Epithelial cell of proximal tubule (primary cell): ENCODE measurements at places on chromosomes 13 and 19. TPM values are rescaled to one million over a fixed set of nuclear protein-coding genes. Genes with fewer than 3 reads are reported as not detected.
A peak's percentile ranks its signal among the peaks of the same experiment; 100 is the strongest.

Gene PSG3
- 0.07 TPM in 1 of 2 replicates, not detected in the other for total RNA-seq

Gene IGLON5
- total RNA-seq = 0.06 TPM in 1 of 2 replicates, not detected in the other

Gene ZNF681
- total RNA-seq = 3.1 and 3.5 TPM in 2 replicates

Gene RXFP2
- not detected in 2 replicates for total RNA-seq

Gene SYCN
- not detected in 2 replicates for total RNA-seq

DNA sequence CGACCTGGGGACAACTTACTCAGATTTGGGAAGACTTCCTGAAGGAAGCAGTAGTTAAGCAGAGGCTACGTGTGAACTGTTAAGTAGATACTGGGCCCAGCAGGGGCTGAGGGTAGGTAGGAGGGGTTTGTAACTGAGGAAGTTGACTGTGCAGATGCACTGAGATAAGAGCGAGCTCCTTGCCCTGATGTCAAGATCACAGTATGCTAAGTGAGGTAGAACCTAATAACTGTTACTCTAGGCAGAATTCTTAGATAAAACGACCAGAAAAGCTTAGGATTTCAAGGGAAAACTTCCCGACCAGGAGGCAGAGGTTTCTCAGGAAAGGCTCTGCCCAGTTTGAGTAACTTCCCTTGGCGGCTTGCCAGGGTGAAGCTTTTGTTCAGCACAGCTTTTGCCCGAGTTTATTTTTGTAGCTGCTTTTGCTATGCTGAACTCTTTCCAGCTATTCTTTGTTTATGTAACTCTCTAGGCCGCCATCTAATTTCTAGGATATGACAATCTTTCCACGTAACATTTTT, 632.1 kb downstream of the DIAPH3 start:
- peak; percentile 39 for DNase-seq

DNA sequence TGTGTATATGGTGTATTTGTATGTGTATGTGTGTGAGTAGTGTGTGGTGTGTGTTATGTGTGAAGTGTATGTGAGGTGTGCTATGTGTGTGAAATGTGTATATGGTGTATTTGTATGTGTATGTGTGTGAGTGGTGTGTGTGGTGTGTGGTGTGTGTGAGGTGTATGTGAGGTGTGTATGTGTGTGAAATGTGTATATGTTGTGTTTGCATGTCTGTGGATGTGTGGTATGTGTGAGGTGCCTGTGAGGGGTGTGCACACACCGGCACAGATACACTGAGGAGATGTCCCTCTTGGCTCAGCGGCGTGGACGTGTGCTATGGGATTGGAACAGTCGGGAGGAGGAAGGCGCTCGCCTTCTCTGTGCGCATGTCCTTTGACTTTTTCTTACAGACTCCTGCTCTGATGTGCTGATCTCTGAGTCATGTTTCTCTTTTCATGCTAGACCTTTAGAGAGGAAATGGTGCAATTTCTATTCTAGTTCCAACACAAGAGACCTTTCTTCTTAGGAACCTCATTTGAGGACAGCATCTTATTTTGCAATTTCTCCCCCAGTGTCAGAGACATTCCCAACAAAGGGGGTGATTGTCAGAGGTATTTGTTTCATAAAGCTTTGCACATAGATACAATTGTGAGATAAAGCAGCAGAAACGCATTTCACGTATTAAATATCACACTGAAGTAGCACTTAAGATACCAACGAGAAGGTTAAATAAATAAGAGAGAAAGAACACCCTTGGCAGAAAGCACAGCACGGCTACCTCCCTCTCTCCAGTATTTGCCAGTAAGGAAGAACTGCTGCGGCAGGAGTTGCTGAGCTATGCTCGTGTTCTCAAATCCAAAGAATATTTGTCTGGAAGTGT, 11.3 kb upstream of the TNFRSF19 start:
- DNase-seq = no peak

- DNase-seq = no peak
Observed at GRCh38 chr13:51802631-51803418, 1.1 kb downstream of the DHRS12 start.

GRCh38 chr19:50759886-50760285, 10.4 kb upstream of the GPR32 start:
- no peak for DNase-seq

DNA sequence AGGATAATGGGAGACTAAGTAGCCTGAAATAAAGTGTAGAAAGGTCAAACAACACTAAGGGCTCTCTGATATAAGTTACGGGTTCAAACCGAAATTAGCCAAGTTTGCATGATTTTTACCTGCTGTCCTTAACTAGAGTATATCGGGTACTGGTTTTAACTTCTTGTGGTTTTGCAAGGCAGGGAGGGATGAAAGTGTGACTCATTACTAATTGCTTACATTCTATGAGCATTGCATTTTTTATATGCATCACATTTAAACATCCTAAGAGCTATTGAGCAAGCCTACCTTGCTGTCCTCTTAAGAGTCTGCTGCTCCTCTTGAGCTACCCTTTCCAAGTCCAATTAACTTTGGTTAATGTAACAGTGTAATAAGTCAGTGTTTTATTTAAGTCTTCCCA, 415.4 kb downstream of the SLITRK5 start:
- DNase-seq = no peak

DNA sequence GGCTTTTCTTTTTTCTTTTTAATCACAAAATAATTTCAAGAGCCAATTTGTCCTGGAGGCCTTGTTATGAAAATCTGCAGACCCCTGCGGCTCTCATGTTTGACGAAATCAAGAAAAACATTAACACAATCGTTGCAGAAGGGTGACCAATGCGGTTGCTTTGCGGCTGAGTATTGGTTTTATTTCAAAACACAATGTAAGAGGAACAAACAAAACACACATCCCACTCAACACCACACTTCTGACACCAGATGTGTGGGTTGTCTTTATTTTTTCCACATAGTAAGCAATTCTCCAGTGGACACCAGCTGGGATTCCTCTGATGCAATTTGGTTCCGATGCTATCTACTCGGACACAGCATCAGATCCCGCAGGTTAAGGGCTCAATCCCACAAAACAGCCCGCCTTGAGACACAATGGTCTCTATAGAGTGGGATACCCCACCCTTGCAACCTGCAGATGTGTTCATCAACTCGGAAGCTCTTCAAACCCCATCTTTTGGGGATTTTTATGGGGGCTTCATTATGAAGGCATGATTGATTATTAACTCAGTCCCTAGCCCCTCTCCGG, 21.9 kb upstream of the CCDC124 start:
- no peak for DNase-seq

- no peak for DNase-seq
Observed at GRCh38 chr13:67120872-67121531, 109.1 kb downstream of the PCDH9 start.

DNA sequence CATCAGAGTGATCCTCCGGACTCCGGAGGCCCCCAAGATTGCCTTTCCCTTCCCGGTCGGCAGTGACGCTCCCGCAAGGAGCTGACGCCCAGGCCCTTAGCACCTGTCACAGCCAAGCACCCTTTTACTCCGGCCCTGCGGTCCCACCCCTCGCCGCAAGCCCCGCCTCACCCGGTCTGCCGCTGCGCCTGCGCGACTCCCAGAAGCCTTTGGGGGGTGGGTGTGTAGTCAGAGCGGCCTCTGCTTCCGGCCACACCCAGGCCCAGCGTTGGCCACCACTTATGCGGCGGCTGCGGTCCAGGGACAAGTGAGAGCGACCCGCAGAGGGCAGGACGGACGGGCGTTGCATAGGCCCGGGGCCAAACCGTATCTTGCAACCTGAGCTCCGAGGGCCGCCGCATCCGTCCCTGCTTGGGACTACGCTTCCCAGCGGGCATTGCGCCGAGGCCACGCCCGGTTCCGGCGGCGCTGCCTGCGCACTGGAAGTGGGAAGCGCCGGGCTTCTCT, 441 bp upstream of the ZFP28 start:
- peak; percentile 48 for DNase-seq

- DNase-seq = no peak
Observed at GRCh38 chr19:58001895-58002369, 688 bp downstream of the ZNF606 start.

DNA sequence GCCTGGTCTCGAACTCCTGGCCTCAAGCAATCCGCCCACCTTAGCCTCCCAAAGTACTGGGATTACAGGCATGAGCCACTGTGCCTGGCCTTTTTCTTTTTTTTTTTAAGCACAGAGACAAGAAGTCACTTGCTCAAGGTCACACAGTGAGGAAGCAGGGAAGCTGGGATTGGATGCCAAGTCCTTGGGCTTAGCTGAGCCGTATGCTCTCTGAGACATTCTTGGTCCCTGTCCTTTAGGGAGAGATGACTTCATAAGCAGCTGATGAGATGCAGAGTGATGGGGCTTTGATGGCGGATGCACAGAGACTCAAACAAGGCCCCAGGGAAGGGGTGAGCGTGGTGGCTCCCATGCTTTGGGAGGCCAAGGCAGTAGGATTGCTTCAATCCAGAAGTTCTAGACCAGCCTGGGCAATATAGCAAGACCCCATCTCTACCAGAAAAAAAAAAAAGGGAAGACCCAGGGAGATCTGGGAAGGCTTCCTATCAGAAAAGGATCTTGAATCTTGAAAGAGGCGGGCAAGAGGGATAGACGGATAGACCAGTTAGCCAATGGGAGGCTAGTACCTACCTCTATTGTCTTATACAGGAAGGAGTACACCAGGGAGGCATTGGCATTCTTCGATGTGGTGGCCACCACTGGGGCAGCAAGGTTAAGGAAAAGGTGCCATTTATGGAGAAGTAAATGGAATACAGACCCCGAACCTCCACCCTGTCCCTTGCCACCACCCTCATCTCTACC, 3.9 kb downstream of the AP1M2 start:
- DNase-seq = no peak

DNA sequence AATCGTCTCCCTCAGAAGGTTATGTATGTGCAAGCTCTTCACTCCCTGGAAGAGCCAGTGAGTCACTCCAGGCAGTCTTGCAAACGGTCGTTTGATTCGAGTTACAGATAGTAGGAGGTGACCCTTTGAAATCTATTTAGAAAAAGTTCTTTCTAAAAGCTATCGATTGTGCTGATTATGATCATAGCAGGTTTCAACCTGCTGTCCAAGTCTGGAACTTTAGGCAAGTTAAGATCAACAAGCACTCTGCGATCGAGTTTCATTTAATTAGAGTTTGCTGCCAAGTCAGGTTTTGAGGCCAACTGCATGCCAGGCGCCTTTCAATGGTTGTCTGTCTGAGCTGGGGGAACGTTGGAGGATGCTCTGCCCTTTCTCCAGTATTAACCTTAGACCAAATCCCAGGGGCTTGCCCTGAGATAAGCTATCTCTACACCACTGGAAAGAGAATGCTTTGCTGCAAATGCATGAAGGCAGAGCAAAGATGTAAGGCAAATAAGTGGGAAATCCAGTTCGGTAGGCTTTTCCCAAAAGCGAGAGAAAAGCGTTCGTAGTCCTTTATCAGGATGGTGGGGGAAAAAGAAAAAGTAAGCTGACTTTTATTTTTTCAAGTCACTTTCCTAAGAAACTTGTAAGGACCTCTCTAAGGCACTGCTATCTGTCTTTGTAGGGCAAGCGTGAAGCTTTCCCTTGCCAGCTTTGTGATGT, 287.5 kb downstream of the ATP8A2 start:
- no peak for DNase-seq

GRCh38 chr19:45041125-45041524, 2.3 kb downstream of the CLASRP start:
- DNase-seq = no peak
